Naive thymus-derived CD8-positive, alpha-beta T cell (primary cell): ENCODE measurements at places on chromosomes 3 and 15. TPM values are rescaled to one million over a fixed set of nuclear protein-coding genes. Genes with fewer than 3 reads are reported as not detected.

SOX14 gene
- not detected for total RNA-seq

ATP13A5 gene
- total RNA-seq: not detected

ONECUT1 gene
- not detected for total RNA-seq

CPN2 gene
- total RNA-seq: not detected

EPHB1 gene
- total RNA-seq: not detected

PPM1L gene
- 5.9 TPM for total RNA-seq

RLBP1 gene
- total RNA-seq: not detected

DNA sequence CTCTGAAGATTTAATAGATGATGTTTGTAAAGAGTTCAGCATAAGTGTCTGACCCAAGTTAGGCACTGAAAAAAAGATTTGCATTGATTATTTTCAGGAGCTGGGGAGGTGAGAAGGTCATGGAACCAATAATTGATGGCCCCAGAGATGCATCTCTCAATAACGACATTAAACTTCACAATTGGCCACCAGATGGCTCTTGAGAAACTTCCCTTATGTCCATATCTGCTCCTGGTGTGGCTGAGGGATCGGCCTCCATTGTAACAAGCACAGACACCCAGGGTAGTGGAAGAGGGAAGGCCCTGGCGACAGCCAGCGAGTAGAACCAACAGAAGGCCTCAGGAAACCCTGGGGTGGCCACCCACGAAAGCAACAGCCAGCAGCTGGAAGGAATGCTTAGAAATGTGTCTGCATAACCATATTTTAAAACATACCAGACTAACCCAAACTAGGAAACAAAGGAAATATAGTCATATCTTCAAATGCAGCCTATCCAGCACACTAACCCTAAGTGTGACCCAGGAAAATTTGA, 536.7 kb downstream of the SOX2 start:
- H3K27me3 ChIP-seq: no peaks in the 10 kb centered on the region
- H3K4me1 ChIP-seq: no peaks in the 10 kb centered on the region
- no peaks in the 10 kb centered on the region for H3K36me3 ChIP-seq

- peak overlapping the region; percentile 79 for H3K4me3 ChIP-seq
- no peak overlapping the region for H3K27ac ChIP-seq
- H3K36me3 ChIP-seq: no peaks in the 10 kb centered on the region
- DNase-seq: no peak
Observed at GRCh38 chr15:89656116-89656815, 999 bp upstream of the KIF7 start.

DNA sequence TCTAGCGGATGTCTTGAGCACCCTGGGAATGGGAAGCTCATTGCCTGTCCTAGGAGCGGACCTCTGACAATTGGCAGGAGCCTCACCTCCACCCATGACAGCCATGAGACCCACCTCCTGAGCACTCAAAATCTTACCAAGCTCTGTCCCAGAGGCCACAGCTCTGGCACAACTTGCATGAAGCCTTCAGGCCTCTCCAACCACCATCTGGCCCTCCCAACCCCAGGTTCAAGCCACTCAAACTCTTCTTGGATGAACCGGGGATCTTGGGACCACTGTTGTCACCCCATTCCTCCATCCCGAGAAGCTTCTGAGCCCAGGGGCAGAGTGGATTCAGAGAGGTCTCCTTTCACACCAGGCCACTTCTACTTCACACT, 1.5 kb downstream of the VIPR1 start:
- H3K27ac ChIP-seq: peak overlapping the region; percentile 91
- no peaks in the 10 kb centered on the region for H3K36me3 ChIP-seq
- DNase-seq: no peak
- H3K4me3 ChIP-seq: peak overlapping the region; percentile 97
- H3K27me3 ChIP-seq: peaks cover 2% of the 10 kb centered on the region
- peaks cover 82% of the 10 kb centered on the region for H3K4me1 ChIP-seq

DNA sequence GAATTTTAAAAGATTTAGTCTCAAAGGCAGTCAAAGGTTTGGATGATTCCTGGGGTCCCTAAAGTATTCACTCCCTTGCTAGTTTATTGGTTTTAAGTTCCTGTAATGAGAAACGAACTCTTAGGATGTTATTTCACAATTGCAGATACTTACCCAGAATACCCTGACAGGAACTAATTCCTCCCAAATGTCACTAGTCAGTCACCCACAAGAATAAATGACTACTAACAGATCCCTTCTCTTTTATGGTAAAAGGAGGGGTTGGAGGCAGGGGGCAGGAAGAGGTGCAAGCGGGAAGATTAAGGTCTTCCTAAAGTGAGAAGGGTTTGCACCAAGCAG, 174.2 kb upstream of the SLC2A2 start:
- no peaks in the 10 kb centered on the region for H3K36me3 ChIP-seq
- DNase-seq: no peak
- peaks cover 10% of the 10 kb centered on the region for H3K4me1 ChIP-seq
- H3K27me3 ChIP-seq: no peaks in the 10 kb centered on the region
- H3K4me3 ChIP-seq: no peak overlapping the region

- H3K27ac ChIP-seq: no peak overlapping the region
- DNase-seq: no peak
Observed at GRCh38 chr15:46856839-46857502, 860.3 kb upstream of the SEMA6D start.

DNA sequence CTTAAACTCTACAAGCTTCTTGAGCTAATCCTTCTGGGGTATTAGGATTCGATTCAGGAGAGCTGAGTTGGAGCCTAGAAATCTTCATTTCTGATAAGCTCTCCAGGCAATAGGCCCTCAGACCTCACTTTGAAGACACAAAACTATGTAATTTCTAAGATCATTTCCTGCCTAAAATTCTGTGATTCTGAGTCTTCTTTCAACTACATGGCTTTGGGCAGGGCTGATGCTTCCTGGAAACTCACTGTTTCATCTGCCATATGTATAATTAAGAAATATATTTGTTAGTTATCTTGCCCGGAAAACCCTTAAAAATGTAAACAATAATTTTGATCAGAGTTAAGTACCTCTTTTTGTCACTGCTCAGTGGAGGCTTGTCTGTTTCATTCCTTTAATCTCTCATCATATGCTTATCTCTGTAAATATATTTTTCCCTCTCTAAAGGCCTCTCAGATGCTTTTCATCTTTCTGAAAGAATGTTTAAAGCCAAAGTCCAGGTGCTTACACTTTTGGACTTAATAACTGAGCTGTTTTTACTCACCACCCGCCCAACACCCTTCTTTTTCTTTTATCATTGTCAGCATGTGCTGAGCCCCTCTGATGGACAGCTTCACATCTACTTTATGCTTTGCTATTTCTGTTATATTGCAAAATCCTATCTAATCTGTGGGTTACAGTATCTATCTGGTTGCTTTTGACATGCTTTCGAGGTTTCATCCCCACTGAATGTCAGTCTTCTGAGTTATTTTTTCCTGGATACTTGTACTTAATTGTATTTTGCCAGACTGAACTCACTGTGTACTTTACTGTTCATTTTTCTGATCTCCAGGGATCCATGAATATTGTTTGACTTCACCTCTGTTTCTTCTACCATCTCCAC, 38.2 kb downstream of the FILIP1L start:
- H3K27me3 ChIP-seq: no peaks in the 10 kb centered on the region
- H3K4me1 ChIP-seq: peaks cover 41% of the 10 kb centered on the region
- H3K36me3 ChIP-seq: no peaks in the 10 kb centered on the region
- DNase-seq: no peak
- H3K27ac ChIP-seq: peak overlapping the region; percentile 16
